Urothelium cell line (cell line): ENCODE measurements at places on chromosomes 7 and 10.

GRCh38 chr10:44995914-44996669 is 4.6 kb upstream of the ZNF22 start:
- no peak for DNase-seq

DNA sequence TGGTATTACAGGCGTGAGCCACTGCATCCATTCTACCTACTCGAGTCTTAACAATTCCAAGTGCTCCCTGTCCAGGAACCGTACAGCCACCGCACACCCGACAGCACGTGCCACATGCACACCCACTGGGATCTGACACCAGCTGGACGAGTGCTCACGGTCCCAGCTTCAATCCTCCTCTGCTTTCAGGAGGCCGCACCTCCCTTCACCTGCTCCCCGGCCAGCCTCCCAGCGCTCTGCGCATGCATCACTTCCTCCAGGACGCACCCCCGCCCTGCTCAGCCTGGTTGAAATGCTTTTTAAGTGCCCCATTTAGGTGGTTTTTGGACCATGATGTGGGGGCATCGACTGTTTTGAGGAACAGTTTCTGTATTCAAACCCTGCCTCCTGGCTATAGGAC is 47.3 kb upstream of the TMEM213 start:
- no peak for DNase-seq

DNA sequence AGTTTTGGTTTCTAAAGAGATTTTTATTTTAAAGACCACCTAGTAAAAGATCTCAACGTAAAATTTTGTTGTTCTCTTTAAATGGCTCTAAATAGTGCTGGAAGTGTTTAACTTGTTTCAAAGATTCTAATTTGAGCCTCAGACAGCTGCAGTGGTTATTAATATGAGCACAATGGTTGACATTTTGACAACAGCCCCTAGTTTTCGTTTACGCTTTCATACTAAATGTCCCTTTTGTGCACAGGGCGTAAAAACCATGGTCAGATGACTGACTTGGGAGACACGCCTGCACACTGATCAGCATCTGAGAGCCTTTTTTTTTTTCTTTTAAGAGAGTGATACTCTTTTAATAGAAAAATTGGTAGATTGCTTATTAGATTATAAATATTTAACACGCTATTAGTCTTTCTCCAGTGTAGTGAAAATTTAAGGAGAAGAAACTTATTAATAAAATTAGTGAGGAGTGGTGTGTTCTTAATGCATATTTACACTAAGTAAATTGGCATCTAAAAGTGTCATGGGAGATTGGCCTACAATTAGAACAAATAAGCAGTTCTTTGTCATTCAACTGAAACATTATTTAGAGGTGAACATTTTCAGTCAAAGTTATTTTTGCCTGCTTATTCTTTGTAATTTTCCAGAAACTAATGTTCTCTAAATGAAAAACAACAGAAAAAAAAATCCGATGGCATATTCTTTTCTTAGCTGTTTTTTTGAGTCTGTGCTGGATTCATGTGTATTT is 182.8 kb upstream of the PHYHIPL start:
- no peak for DNase-seq

GRCh38 chr7:13727279-13727678 is 262.2 kb downstream of the ETV1 start:
- DNase-seq: no peak

DNA sequence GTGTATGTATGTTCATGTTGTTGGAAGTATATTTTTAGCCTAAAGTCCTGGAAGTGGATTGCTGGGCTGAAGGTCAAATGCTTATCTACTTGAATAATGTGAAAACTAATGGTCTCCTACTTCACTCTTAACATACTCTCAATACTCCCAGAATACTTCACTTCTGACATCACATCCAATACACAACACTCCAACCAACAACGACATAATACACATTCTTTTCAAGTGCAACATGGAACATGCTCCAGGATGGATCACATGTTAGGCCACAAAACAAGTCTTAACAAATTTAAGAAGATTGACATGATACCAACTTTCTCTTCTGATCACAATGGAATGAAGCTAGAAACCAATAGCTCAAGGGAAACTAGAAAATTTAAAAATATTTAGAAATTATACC is 126.9 kb upstream of the ADCY1 start:
- DNase-seq: no peak
